ENCODE measurements at places on chromosomes 3 and 15. TPM values are rescaled to one million over a fixed set of nuclear protein-coding genes. Genes with fewer than 3 reads are reported as not detected.

DNA sequence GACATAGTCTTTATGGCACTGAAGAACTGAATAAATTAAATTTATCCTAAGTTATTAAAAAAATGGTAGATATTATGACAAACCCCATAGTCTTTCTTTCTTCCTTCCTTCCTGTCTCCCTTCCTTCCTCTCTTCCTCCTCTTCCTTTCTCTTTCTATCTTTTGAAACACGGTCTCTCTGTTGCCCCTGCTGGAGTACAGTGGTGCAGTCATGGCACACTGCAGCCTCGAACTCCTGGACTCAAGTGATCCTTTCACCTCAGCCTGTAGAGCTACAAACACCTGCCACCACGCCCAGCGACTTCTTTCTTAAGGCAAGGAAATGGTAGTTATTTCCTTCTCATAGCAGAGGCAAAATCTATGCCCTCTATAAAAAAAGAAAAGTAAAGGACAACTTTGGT lies 354.6 kb downstream of the GAP43 start:
- DNase-seq, result no peak
- no peaks in the 10 kb centered on the region for H3K36me3 ChIP-seq
- H3K4me1 ChIP-seq, result no peaks in the 10 kb centered on the region
- H3K4me3 ChIP-seq, result no peak overlapping the region

GRCh38 chr3:32655167-32655566 lies 29.8 kb upstream of the CNOT10 start:
- DNase-seq, result no peak
- H3K27ac ChIP-seq, result no peak overlapping the region
- no peaks in the 10 kb centered on the region for H3K4me1 ChIP-seq
- H3K4me3 ChIP-seq, result no peak overlapping the region

Gene COL6A6
- total RNA-seq, result 12.8 TPM

Gene SLC2A2
- total RNA-seq, result not detected
